ENCODE measurements at places on chromosomes 5 and 9.

- no peak for DNase-seq
These were observed 35.5 kb upstream of the LRRTM2 start for GRCh38 chr5:138910546-138911185.

DNA sequence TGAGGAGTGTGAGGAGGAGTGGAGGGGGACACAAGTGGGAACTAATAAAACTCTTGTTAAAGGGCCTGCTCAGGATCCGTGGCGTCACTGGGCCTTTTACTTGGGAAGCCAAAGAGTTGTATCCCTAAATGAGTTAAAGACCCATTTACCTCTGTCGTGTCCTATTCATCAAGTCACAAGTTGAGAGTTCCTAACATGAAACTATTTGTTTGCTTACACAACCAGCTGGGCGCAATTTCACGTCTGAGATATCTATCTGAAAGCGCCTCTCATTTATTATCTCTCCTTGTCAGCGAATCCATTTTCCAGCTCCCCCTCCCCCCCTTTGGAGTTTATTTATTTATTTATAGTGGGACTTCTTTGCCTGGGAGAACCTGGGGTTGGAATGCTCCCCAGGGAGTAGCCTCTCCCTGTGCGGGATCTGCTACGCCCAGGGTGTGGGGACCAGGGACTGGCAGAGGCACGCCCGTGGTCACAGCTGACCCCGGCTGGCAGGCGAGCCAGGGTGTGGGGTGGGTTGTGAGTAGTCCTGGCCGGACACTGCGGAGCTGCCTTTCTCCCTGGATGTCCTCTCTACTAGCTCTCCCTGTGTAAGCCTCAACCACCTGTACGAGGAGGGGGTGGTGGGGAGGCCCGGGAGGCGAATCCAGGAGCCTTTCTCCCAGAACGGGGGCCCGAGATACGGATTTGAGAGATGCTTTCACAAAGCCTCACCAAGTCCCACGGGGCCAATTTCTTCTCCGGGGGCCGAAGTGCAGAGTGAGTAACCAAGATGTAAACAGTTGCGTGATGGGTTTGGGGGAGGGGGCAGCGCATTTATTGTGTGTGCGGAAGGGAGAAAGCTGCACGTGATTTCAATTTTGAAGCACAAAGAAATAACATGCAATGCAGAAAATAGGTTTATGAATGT is 15.3 kb downstream of the NR2F1 start:
- no peak for DNase-seq

- DNase-seq = no peak
These were observed 57.2 kb upstream of the RNF130 start for GRCh38 chr5:180128671-180129261.

- no peak for DNase-seq
These were observed 40.9 kb upstream of the IL17B start for GRCh38 chr5:149419859-149420544.

DNA sequence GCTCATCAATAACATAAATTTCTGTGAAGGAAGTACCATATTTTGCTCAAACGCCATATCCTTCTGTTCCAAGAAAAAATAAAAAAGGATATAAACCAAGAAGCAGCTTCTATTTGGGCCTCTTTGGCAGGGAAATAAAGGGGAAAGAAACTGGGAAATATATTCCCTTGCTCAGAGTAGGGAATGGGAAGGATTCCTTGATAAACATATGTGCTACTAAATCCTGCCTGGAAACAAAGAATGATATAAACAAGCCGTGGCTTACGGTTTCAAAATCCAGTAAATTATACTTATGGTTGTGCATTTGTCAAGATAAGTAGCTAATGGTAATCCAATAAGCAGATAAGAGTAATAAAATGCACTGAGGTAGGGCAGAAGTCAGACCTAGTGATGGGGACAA is 481.6 kb downstream of the NTRK2 start:
- DNase-seq = no peak

GRCh38 chr5:81513982-81514381 is 120.0 kb upstream of the ACOT12 start:
- no peak for DNase-seq

DNA sequence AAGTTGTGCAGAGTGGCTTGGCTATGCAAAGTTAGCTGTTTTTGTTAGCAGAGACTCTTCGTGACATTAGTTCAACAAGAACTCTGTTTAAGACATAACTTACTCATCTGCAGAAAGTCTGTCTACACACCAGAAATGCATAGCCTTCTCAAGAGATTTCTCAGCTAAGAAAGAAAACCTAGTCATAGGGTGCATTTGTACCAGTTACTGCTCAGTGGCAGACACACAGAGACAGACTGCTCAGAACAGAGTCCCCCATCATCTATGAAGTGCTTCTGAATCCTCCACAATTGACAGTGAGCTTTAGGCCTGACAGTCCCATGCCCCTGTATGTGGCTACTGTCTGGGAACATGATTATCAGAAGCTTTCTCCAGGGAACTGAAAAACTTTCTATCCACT is 56.1 kb upstream of the IFNK start:
- no peak for DNase-seq

DNA sequence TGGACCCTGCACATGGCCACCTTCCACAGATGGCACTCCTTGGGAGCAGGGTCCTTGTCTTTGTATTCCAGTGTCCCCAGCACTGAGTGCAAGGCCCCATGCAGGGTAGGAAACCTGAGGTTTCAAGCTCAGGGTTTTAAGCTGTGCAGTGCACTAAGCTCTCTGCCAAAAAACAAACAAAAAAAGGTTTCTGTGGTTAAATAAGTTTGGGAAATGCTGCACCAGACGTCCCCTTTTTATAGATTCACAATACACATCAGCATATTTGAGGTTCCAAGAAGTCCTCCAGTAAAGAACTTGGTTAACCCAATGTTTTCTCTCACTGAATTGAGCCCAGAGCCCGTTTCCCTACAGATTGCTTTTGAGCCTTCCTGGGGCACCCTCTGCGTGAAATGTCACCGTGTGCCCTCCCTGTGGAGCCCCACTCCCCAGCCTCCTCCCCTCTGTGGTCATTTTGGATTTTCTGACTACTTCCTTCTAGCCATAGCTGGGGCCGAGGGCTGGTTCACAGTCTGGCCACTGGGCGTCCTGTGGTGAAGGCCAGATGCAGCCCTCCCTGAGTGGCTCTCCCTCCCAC is 17.1 kb downstream of the DELE1 start:
- no peak for DNase-seq

DNA sequence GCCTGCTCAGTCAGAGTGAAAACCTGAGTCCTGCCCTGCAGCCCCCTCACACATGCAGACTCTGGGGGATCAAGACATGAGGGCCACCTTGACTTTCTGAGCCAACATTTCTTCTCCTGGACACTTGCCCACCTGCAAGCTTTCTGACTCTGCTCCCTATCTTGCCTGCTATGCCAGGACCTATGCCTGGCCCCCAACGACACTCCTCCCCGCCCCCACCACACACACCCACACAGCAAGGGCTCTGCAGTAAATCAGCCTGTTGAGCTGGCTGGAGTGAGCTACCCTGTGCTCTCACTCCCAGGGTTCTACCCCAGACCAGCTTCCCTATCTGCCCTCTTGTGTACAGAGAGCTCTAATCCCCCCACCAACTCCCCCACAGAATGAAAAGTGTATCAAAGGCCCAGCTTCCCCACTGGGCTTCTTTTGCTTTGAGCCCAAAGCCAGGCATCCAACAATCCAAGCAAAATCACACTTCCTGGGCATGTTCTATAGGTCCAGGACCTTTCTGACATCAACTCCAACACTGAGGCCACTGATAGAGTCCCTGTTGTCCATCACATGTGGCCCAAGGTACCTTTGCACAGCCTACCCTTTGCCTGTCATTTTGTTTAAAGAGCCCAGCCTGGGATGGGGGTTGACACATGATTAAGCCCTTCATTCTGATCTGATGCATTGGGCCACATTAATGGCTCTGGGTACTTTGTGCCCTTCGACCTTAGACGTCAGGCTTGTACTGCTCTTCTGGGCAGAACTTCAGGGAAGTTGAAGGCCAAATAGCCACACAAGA is 7.2 kb downstream of the PDLIM4 start:
- DNase-seq = no peak

DNA sequence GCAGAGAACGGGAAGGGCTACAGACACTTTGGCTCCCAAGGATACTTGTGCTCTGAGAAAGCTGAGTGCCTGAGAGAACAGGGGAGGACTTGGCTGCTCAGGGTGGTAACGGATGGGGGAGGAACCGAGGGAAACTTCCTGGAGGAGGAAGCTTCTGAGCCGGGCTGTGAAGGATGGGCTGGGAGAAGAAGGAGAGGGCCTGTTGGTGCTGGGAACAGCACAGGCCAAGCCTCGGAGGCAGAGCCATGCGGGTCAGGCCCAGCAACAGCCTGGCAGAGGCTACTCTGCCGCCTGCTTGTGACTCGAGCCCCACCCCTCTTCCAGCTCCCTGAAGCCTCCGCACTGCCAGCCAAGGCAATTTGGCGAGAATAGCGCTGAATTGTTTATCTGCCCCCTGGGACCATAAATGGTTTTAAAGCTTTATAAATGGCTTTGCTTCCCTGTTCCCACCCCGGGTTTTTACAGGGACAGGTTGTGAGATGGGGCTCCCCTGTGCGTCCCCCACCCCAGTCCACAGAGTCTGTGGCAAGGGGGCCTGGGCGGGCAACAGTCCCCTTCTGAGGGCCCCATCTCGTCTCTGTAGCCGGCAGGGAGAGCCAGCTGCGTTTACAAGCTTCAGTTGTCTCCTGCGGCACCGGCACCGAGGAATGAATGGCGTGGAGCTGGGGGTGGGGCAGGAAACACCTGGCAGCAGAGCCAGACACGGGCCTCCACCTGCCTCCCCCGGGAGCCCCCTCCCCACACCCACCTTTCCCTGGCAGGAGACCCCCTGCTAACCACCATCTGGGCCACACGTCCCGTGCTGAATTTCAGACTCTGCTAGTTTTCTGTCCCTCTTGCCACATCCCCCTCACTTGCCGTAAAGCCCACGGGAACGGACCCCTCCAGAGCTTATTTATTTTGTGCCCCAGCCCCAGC is 24.4 kb downstream of the FAM163B start:
- DNase-seq = no peak

DNA sequence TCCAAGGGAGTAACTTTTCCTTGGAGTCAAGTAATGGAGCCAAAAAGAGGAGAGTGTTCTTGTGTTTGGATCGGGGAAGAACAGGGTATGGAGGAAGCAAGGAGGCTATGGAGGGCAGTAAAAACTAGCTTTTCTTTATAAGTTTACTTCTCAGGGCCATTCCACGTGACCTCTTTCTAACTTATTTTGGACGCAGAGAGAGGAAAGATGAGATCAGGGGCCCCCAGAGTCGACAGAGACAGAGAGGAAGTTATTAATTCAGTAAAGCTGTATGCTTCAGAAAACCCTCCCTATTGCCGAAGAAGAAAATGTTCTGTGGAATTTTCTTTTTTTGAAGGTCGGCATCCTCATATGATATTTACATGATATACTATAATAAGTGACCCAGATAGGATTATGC is 233.8 kb upstream of the MPDZ start:
- DNase-seq = no peak

DNA sequence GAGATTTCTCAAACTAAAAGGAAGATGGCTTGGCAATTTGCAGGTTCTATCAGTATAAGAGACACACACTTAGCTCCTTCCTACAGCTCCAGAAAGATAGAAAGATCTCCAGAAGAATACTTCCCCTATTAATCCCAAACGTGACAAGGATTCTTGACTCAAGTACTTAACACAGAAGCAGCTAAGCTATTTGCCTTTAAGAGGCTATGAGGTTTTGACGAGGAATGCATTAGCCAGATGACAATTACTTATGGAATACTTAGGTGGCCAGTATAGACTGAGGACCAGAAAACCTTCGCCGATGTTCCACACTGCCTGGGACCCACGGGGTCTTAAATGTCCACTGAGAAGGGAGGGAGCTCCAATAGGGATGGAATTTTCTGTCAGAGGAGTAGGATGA is 340.5 kb upstream of the KIF2A start:
- DNase-seq = no peak

DNA sequence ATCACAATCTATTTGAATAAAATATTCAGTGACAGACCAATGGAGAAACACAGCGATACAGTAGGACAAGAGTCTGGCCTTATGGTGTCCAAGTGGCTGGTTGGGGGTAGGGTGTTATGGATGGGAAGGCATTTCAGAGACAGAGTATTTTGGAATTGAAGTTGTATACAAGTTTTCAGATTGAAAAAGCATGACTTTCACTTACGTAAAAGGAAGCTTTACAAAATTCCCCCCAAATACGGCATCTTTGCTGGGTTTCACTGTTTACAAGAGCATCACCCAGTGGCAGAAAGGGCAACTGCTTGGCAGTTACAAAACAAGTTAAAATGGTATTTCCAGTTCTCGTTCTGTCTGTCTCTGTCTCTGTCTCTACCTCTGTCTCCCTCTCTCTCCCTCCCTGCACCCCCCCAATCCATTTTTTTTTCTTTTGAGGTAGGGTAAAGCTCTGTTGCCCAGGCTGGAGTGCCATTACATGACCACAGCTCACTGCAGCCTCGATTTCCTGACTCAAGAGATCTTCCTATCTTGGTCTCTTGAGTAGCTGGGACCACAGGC is 86.2 kb downstream of the PTPN3 start:
- no peak for DNase-seq

DNA sequence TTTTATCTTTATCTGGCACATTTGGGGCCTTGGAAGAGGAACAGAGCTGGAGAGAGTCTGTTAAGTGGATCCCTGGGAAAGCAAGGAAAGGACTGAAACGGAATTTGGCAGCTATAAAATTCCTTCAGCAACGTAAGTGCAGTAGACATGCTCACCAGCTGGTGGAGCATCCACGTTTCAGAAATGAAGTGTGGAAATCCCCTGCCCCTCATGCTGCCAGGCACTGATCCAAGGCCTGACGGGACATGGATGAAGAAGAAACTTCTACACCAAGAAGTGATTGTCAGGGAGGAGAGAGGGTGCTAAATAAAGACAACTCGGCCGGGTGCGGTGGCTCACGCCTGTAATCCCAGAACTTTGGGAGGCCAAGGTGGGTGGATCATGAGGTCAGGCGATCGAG is 209.3 kb downstream of the ROR2 start:
- DNase-seq = no peak

DNA sequence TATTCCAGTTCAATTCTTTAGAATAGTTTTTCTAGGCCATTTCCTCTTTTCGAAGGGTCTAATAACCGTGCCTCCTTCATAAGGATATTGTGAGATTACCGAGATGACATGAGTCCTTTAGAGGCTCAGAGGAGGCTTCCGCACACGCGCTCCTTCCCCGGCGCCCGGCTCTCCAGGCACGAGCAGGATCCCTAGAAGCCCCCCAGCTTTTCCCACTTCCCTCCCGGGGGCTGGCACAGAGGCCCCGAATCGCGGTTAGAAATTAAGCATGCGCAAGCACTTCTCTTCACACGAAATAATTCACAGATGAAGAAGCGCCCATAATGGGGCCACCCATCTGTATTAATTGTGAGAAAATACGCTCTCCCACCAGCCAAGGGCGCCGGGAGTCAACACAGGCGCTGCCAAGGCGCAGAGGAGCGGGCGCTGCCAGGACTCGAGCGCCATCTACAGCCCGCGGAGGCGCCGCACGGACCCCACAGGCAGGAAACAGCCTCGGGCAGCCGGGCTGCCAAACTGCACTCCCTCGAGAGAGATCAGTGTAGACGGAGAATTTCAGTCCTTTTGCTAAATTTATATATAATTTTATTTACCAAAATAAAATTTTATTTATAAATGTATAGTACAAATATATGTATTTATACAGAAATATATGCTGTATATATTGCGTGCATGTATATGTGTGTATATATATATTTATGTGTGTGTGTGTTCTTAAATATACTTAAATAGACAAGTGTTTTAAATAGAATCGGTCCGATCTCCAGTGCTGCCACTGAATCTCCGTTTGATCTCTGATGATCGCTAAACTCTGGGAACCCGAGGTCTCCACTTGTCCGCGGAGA is 258.1 kb upstream of the NFIL3 start:
- peak; percentile 49 for DNase-seq

GRCh38 chr5:128491291-128491690 is 46.8 kb downstream of the FBN2 start:
- DNase-seq = no peak
